Cerebellum (tissue), 4 donors: ENCODE measurements at places on chromosomes 11 and 22. TPM values are rescaled to one million over a fixed set of nuclear protein-coding genes. Genes with fewer than 3 reads are reported as not detected.

The NXPE4 gene
- total RNA-seq: not detected

DNA sequence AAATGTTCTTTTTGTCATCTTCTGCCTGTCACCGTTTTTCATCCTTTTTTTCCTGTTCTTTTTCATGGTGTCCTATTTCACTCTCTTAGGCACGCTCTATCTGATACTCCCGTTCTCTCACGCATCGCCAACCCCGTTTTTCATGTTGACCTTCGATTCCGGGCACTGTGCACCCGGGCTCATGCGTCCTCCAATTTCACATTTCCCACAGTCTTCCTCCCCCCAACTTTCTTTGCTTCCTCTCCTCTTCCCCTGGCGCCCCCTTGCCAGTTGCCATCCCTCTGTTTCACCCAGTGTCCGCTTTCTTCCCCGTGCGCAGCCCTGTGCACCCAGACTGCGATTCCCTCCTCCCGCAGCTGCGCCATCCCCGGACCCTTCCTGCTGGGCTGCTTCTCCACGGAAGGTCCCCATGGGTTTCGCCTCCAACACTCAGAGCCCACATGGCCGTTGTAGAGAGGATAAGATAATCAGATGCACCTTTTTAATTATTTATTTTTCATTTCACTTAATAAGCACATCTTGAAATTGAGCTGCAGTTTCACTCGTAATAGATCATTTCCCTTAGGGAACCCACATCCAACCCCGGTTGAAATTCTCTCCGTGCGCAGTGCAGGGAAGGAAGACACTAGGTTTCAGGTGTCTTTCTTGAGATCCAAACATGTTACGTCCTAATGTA, 791.1 kb downstream of the NTM start:
- no peak for DNase-seq

The OR52I1 gene
- not detected for total RNA-seq

DNA sequence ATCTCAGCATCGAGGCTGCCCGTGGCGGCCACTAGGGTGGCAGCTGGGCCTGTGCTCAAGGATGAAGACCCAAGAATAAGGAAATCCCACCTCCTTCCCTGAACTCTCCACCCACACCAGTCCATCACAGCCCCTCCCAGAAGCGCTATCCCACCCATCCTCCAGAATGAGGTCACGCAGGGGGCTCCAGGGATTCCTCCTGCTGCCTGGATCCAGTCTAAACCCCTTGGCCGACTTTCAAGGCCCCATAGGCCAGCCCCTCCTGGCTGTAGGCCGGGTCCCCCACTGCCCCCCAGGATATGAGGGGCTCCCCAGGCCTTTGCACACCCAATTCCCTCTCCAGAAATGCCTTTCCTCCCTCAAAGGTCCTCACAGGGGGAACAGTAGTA, 19.0 kb upstream of the SCGB1A1 start:
- no peak for DNase-seq

DNA sequence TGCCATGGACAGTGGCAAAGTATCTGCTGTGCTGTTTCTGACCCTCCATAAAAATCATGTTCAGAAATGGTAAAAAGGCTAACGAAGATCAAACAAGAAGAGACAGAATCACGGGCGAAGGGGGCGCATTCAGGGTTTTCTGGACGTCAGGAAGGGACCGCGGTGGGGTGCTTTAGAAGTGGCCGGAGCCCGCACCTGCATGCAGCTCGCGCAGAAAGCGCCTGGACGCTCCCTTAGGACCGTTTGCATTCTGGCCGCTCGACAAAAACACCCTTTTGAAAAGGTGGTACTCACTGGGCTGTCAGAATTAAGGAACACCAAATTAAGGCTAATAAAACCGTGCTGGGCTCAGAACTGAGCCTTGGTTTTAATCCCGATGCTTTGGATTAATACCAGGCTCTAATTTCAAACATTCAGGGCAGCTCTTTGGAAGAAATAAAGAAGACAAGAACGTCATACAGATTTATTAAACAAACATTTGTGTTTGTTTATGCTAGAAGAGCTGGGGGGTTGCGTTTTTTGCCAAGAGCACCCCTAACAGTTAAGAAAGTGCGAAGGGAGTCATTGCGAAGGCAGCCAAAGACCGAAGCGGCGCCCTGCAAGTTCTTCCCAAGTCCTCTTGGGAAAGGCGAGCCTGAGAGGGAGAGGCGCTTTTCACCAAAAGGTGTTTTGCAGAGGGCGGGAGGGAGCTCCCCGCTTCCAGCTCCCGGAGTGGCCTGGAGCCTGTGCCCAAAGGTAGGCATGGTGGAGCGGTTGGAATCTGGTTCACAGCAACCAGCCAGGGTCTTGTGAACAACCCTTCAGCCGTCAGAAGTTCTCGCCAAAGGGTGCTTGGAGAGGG, 47.7 kb upstream of the DBX1 start:
- DNase-seq: no peak

The KMT2A gene
- total RNA-seq: 111 TPM

- no peak for DNase-seq
Observed at GRCh38 chr11:59691156-59691555, 22.3 kb upstream of the PATL1 start.

DNA sequence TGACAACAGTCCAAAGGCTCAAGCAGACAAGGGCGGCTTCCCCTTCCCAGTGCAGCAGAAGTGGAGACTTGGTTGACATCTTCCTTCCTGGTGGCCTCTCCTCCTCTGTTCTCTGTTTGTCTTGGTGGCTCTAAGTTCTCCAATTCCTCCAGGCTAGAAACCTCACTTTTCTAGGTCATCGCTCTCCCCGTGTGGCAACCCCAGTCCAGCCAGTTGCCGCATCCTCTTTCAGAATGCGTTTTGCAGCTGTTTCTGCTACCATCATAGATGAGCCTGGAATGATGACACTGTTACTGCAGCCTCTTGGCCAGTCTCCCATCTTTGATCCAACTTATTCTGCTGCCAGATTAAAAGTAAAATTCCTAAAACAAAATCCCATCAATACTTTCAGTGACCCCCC, 201.5 kb downstream of the TRIM29 start:
- no peak for DNase-seq

The EXPH5 gene
- 8.8 TPM for total RNA-seq

DNA sequence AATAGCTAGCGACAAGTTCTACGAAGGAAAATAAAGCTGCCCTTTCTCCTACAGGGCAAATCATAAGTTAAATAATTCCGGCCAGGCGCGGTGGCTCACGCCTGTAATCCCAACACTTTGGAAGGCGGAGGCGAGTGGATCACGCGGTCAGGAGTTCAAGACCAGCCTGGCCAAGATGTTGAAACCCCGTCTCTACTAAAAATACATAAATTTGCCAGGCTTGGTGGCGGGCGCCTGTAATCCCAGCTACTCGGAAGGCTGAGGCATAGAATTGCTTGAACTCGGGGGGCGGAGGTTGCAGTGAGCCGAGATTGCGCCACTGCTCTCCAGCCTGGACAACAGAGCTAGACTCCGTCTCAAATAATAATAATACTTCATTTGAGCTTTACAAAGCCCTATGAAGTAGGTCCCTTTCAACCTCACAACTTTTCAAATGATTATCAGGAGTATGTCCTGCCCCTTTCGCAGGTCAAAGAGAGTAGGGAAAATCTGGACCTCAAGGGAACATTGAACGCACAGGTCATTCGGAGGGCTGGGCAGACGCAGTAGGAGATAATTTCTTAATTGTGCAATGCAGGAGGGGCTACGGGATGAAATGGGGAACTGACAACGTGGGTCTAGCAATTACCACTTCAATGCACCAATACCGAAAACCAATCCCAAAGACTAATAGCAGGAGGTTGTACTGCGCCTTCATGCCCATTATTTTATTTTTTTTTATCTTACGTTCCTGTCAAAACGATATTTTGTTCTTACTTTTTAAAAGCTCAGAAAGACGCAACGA, 590 bp downstream of the COMMD9 start:
- no peak for DNase-seq
